ENCODE measurements at places on chromosomes 2 and 18.
A peak's percentile ranks its signal among the peaks of the same experiment; 100 is the strongest.

GRCh38 chr2:223100061-223100511 lies 48.1 kb downstream of the KCNE4 start:
- no peaks in the 10 kb centered on the region for H3K36me3 ChIP-seq
- no peak overlapping the region for H3K4me3 ChIP-seq
- H3K27ac ChIP-seq = no peak overlapping the region
- peaks cover 2% of the 10 kb centered on the region for H3K4me1 ChIP-seq
- H3K27me3 ChIP-seq = no peaks in the 10 kb centered on the region
- DNase-seq = peak; percentile 60

DNA sequence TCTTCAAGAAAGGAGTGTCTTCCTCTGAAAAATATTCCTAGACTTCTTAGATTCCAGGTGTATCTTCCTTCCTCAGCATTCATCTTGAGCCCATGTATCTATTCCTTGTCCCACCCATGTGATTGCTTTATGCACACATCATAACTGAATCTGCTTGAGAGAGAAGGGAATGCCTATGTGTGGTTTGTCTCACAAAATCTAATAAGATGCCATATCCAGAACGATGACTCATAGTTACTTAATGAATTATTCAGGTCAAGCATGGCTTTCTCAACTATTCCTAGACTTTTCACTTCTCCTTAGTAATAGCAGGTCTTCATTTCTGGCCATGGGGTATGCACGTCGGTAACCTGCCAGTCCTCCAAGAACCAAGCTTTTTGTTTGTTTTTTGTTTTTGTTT lies 121.8 kb downstream of the SETBP1 start:
- no peaks in the 10 kb centered on the region for H3K27me3 ChIP-seq
- no peak for DNase-seq
- H3K4me1 ChIP-seq = peaks cover 18% of the 10 kb centered on the region
- H3K27ac ChIP-seq = peak overlapping the region; percentile 63
- H3K36me3 ChIP-seq = no peaks in the 10 kb centered on the region

- no peak for DNase-seq
- no peak overlapping the region for H3K27ac ChIP-seq
- H3K4me3 ChIP-seq = no peak overlapping the region
Observed at GRCh38 chr2:230018153-230018552, 50.6 kb downstream of the SLC16A14 start.

DNA sequence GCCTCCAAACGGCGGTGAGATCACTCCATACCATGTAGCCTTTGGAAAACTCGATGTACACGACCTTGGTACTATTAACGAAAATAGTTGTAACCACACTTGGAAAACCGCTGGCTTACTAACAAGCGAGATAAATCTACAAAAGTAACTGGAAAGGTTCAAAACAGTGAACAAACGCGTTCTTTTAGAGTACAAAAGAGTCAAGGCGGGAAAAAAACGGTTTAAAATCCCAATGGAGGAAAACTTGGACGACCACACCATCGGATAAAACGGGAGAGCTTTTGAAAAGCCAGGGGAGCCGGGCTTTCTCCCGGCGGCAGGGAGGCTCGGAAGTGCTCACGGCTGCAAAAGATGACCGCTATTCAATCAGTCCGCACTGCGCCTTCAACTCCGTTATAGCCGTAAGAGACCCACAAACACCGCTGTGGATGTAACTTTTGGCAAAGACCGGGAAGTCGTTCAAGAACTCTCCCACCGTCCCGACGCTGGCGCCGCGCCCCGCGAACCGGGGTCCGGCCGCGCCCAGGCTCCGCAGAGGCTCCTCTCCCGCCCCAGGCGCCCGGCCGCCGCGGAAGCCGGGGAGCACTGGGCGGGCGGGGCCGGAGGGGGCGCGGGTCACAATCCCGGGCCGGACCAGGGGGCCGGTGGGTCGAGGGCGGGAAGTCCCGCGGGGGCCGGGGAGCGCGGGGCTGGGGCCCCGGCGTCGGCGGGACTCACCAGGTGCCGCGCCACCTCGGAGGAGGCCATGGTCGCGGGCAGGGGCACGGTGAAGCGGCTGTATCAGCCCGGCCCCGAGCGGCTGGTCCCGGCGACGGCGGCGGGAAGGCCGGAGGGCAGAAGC lies 465 bp downstream of the SEPTIN10 start:
- peak overlapping the region; percentile 98 for H3K27ac ChIP-seq
- DNase-seq = peak; percentile 76
- H3K36me3 ChIP-seq = no peaks in the 10 kb centered on the region
- peaks cover 31% of the 10 kb centered on the region for H3K4me1 ChIP-seq

- H3K4me1 ChIP-seq = no peaks in the 10 kb centered on the region
- H3K4me3 ChIP-seq = no peak overlapping the region
- DNase-seq = no peak
- H3K27ac ChIP-seq = no peak overlapping the region
Observed at GRCh38 chr2:68659081-68659480, 15.7 kb downstream of the PROKR1 start.

- no peaks in the 10 kb centered on the region for H3K36me3 ChIP-seq
- no peaks in the 10 kb centered on the region for H3K4me1 ChIP-seq
- H3K27me3 ChIP-seq = peaks cover 57% of the 10 kb centered on the region
- no peak overlapping the region for H3K27ac ChIP-seq
- DNase-seq = no peak
Observed at GRCh38 chr2:115160531-115161080, 718.2 kb downstream of the DPP10 start.

- no peaks in the 10 kb centered on the region for H3K36me3 ChIP-seq
- H3K4me1 ChIP-seq = peaks cover 61% of the 10 kb centered on the region
- H3K4me3 ChIP-seq = no peak overlapping the region
- peak overlapping the region; percentile 79 for H3K27ac ChIP-seq
Observed at GRCh38 chr18:77108001-77108692, 24.4 kb downstream of the MBP start.

- DNase-seq = no peak
- peaks cover 25% of the 10 kb centered on the region for H3K4me1 ChIP-seq
- no peak overlapping the region for H3K4me3 ChIP-seq
- H3K27ac ChIP-seq = no peak overlapping the region
- H3K36me3 ChIP-seq = peaks cover 4% of the 10 kb centered on the region
Observed at GRCh38 chr2:30144260-30144659, 2.5 kb upstream of the YPEL5 start.

- H3K4me3 ChIP-seq = no peak overlapping the region
- no peaks in the 10 kb centered on the region for H3K27me3 ChIP-seq
- no peak overlapping the region for H3K27ac ChIP-seq
- no peaks in the 10 kb centered on the region for H3K36me3 ChIP-seq
Observed at GRCh38 chr2:168727904-168728470, 74.5 kb upstream of the NOSTRIN start.

- no peaks in the 10 kb centered on the region for H3K4me1 ChIP-seq
- H3K4me3 ChIP-seq = no peak overlapping the region
- no peak overlapping the region for H3K27ac ChIP-seq
Observed at GRCh38 chr2:232949016-232949415, 64.0 kb downstream of the NGEF start.
